EH (cell line): ENCODE measurements at places on chromosomes 5 and 9.

DNA sequence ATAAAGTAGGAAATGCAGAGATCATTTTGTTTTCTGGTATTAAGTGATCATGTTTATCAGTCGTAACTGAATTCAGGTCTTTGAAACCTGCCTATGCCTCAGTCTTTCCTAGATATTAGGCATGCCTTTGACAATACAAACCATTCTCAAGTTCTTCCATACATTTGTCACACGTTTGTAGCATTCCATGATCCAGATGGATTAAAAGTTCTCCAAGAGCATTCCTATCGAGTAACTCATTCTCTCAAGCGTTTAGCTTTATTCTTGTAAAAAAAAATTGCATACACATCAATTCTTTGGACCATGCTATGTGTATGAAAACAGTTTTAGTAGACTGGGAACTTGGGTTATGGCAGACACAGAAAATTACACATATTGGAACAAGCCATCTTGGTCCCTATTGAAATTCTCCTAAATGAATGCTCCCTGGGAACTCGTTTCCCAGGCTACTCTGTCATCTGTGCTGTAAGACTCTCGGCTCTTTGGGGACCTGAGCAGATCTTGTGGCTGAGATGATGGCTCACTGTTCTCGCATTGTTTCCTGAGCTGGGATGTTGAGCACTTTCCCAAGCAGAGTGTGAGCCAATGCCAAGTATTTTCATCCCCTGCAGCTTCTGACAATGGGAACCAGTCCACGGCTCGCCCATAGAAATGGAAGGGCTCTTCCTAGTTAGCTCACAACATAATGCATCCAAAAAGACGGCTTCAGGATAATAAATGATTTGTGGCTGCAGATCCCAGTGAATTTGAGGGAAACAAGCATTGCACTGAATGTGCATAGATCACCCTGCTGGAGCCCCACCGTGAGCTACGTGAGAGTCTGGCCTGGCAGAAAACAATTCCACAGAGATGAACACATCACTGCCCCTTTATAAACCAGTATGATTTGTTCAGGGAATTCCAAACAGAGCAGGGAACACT, 230.2 kb downstream of the IRX1 start:
- no peak for DNase-seq

- no peak for DNase-seq
Measured at GRCh38 chr5:1322955-1323802, 21.7 kb downstream of the CLPTM1L start.

- peak; percentile 26 for DNase-seq
Measured at GRCh38 chr9:73155968-73156864, 4.6 kb downstream of the ANXA1 start.

GRCh38 chr9:130692321-130692720, 1.3 kb upstream of the EXOSC2 start:
- no peak for DNase-seq

DNA sequence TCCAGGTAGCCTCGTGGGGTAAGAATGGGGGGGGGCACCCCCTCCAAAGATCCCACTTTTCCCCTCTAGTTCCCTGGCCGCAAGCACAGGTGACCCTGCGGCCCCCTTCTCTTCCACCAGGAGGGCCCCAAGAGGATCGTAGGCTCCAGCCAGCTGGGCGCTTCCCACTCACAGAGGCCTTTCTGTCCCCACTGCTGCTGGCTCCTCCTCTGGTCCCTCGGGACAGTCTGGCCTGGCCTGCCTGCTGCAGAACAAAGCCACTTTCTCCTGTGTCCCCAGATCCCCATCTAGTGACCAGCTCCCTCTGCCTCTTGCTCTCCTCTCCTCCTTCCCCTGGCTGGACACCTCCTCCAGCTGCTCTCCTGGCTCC, 534 bp upstream of the SAPCD2 start:
- no peak for DNase-seq

GRCh38 chr5:150175536-150175935, 9.0 kb downstream of the CDX1 start:
- DNase-seq, result peak; percentile 65

DNA sequence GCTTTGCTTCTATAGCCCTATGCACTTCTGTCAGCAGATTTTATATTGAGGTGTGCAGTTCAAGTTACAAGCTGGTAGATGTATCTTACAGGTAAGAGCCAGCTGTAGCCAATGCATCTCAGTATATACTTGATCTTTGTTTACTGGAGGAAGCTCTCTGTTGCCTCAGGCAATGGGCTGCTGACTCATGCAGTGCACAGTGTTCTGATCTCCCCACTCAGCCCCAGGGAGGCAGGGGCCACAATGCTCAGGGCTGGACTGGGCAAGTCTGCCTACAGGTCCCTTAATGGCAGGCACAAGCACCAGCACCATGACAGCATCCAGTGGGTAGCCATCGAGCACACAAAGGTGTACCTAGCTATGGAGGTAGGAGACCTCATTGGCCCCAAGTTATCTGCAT, 178.8 kb upstream of the CDH10 start:
- DNase-seq, result peak; percentile 4

GRCh38 chr5:102139029-102139428, 157.1 kb downstream of the SLCO4C1 start:
- DNase-seq, result peak; percentile 45

GRCh38 chr5:150441813-150442698, 7.5 kb downstream of the RPS14 start:
- DNase-seq, result no peak

GRCh38 chr9:33220681-33221567, 19.0 kb upstream of the SPINK4 start:
- DNase-seq, result no peak

GRCh38 chr5:149658299-149658698, 71.8 kb upstream of the PPARGC1B start:
- DNase-seq, result no peak

- no peak for DNase-seq
Measured at GRCh38 chr5:28505121-28505520, 1466.7 kb upstream of the CDH9 start.
